Suprapubic skin (tissue), 4 donors: ENCODE measurements at places on chromosomes 1 and 21. TPM values are rescaled to one million over a fixed set of nuclear protein-coding genes. Genes with fewer than 3 reads are reported as not detected.
A peak's percentile ranks its signal among the peaks of the same experiment; 100 is the strongest.

GRCh38 chr21:15353546-15353945 lies 288.7 kb upstream of the NRIP1 start:
- H3K27me3 ChIP-seq = no peaks in the 10 kb centered on the region
- H3K4me3 ChIP-seq = no peak overlapping the region
- H3K27ac ChIP-seq = no peak overlapping the region

DNA sequence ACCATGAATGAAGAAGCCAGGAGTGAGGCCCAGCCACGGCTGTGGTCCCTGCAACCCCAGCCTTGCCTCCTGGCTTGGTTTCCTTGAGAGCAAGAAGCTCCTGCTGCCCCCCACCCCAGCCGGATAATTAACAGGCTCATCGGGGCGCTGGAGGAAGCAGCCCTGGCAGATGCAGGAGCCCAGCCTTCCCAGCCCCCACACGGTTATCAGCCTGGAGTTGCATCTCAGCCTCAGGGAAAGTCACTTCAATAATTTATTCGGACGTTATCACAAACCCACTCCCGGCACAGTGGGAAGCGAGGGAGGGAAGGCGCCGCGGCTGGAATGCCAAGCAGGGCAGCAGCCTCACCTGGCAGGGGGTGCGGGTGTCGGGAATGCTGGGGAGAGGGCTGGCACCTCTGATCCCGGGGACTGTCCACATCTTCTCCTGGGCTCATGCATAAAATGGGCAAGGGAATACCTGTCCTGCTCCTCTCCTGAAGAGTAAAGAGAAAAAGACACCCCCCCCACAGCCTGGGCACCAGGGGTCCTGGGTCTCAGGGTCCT lies 43.3 kb upstream of the LRP8 start:
- no peaks in the 10 kb centered on the region for H3K36me3 ChIP-seq
- peak; percentile 32 for DNase-seq
- no peak overlapping the region for H3K4me3 ChIP-seq
- no peaks in the 10 kb centered on the region for H3K4me1 ChIP-seq
- no peak overlapping the region for H3K27ac ChIP-seq
- H3K27me3 ChIP-seq = no peaks in the 10 kb centered on the region

DNA sequence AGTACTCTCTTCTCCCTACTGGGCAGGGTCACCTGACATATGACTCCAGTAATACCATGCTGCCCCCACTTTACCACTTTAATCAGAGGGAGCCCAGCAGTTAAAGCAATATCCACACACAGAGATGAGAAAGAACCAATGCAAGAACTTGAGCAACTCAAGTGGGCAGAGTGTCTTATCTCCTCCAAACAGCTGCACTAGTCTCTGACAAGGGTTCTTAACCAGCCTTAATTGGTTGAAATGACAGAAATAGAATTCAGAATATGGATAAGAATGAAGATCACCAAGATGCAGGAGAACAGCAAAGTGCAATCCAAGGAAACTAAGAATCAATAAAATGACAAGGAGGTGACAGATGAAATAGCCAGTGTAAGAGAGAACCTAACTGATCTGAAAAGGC lies 91.0 kb downstream of the KCNT2 start:
- H3K4me3 ChIP-seq = no peak overlapping the region
- H3K36me3 ChIP-seq = no peaks in the 10 kb centered on the region
- H3K27ac ChIP-seq = no peak overlapping the region
- no peak for DNase-seq

FCMR gene
- 1.9 TPM for total RNA-seq

PTGFR gene
- 2.2 TPM for total RNA-seq
